ENCODE measurements at places on chromosomes 6 and 20.

DNA sequence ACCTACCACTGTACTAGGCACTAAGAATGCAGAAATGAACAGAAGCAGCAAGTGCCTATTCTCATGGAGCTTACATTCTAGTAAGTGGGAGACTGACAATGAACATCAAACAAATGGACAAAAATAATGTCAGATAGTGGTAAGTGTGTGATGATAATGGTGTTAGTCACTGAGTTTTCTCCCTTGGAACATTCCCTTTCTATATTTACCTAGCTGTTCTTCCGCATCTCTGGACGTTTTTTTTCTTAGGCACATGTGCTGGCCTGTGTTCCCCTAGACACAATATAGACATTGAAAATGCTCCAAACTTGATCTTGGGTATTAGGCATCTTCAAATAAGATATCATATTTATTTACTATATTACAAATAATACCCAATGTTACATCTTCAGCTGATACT, 218.1 kb upstream of the GJE1 start:
- no peak for DNase-seq

GRCh38 chr6:130622142-130622541, 205.1 kb upstream of the SMLR1 start:
- no peak for DNase-seq

GRCh38 chr6:150263765-150264404, 104.9 kb upstream of the IYD start:
- DNase-seq = peak; percentile 90

- DNase-seq = no peak
Observed at GRCh38 chr6:111338843-111339242, 144.2 kb downstream of the REV3L start.

All from T-helper 2 cell (primary cell).